ENCODE measurements at places on chromosomes 2 and 18.

DNA sequence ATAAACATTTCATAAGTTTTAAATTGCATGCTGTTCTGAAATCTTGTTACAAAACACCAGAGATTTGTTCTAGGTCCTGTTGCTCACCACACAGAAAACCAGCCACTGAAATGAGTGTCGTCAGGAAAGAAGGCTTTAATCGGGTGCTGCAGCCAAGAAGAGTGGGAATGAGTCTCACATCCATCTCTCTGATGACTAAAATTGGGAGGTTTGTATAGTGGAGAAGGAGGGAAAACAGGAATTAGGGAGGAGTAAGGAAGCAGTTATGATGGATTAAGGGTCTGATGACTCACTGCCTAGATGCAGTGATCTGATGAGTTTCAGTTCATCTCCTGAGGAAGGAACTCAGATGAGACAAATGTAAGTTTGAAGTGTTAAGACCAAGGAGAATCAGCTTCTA, 42.1 kb upstream of the GPR39 start:
- no peak for DNase-seq

- no peak for DNase-seq
These were observed 315.9 kb upstream of the THUMPD2 start for GRCh38 chr2:40095000-40095399.

- no peak for DNase-seq
These were observed 218.3 kb downstream of the PTGR3 start for GRCh38 chr18:74990563-74991081.

DNA sequence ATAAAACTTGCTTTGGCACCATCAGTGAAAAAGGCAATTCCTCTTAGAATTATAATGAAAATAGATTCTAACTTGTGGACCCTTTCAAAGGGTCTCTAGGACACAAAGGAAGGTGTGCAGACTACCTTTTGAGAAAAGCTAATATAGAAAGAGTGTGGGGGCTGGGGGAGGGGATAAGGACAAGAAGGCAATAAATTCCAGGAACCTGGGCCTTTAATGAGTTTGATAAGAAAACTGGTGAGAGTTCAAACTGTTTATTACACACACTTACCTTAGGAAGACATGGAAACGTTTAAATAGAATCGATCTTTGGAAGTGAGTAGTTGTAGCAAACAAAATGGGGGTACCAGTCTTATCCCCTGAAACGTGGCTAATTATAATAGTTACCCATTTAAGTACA, 39.6 kb upstream of the PGAP1 start:
- DNase-seq: no peak

- no peak for DNase-seq
These were observed 39.4 kb downstream of the COBLL1 start for GRCh38 chr2:164802095-164802707.

GRCh38 chr2:229431327-229431954, 160.4 kb upstream of the PID1 start:
- DNase-seq: no peak

- DNase-seq: no peak
These were observed 46.3 kb downstream of the ATL2 start for GRCh38 chr2:38330754-38331153.
